Activated CD4-positive, CD25-positive, alpha-beta regulatory T cell (primary cell): ENCODE measurements at places on chromosomes 6 and 20.
A peak's percentile ranks its signal among the peaks of the same experiment; 100 is the strongest.

DNA sequence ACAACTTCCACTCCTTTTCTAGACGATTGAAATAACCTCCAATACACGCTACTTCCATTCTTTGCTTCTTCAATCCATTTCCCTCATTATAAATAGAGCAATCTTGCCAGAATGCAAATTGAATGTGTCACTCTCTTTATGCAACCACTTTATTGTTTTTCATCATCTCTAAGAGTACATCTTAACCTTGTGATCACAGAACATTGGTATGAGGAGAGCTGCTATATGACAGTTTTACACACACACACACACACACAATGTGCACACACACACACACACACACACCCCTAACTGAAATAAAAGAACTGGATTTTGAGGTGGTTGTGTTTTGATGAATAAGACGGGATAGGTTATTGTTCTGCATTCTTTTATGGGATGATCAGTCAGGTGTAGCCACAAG, 187.0 kb downstream of the HDGFL1 start:
- DNase-seq = no peak

DNA sequence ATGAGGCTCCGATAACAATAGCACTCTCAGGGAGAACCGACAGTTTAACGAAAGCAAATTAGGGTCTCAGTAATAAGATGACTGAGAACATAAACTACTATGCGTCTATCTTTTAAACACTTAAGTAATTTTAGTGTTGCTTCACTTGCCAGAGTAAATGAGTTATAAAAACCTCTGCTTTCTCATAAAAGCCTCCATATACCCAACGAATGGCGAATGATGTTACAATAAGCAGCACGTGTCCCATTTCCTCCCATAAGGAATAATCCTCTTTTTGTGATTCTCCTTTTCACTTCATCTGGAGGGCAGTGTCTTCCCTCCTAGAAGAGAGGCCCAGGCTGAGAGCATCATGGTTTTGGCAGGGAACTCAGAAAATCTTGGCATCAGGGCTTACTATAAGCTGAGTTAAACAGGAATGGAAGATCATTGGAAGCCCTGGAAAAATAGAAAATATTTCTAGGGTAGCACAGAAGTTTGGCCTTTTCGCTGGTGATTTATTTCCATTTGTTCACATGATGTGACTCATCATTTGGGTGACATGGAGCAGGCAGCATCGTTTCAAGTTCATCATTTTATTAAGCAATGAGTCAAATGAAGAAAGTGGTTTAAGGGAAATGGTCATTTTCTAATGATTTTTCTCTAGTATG, 255.4 kb downstream of the ATXN1 start:
- no peak for DNase-seq

DNA sequence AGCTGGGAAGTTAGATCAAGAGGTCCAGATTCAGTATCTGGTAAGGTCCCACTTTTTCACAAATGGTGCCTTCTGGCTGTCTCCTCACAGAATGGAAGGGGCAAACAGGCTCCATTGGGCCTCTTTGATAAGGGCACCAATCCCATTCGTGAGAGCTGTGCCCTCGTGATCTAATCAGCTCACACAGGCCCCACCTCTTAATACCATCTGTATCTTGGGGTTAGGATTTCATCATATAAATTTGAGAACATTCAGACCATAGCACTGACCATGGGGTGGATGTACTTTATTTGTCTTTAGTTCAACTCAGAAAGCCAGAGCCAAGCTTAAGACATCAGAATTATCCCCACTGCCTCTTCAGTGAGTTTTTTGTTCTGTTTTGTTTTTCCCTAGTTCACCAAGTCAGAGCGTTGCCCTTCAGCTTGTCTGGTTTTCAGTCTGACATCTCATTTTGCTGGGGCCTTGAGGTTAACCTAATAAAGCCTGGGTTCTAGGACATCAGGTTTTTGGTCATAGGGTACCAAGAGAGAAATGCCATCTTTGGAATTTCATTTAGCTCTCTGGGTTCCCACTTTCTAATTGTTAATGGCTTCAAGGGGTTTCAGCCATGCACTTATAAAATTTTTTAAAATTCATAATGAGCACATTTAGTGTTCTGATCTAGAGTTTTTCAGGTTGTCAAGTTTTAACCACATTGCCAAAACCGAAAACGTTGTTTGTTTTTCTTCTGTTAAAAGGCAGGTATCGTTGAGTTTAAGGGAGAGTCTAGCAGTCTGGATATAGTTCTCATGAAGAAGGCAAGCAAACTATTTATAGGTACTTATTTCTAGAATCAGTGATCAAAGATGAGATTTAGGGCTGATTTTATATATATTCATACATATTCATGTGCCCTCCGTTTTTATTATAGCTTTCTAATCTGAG, 19.0 kb downstream of the SENP6 start:
- no peak for DNase-seq

GRCh38 chr20:11170565-11170964, 496.8 kb upstream of the JAG1 start:
- no peak for DNase-seq

DNA sequence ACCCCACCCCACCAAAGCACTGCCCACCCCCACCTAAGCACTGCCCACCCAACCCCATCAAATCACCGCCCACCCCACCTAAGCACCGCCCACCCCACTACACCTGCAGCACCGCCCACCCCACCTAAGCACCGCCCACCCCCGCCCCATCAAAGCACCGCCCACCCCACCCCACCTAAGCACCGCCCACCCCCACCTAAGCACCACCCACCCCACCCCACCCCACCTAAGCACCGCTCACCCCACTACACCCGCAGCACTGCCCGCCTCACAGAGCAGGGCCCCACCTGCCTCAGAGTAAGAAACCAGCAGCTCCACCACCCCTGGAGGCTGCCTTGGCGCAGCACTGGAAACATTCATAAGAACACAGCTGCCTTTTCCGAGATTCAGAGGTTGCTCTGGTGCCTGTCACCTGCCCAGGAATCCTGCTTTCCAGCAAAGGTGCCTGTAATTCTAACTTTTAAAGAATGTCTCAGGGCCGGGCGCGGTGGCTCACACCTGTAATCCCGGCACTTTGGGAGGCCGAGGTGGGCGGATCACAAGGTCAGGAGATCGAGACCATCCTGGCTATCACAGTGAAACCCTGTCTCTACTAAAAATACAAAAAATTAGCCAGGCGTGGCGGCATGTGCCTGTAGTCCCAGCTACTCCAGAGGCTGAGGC, 148.2 kb downstream of the BMP7 start:
- DNase-seq = no peak

DNA sequence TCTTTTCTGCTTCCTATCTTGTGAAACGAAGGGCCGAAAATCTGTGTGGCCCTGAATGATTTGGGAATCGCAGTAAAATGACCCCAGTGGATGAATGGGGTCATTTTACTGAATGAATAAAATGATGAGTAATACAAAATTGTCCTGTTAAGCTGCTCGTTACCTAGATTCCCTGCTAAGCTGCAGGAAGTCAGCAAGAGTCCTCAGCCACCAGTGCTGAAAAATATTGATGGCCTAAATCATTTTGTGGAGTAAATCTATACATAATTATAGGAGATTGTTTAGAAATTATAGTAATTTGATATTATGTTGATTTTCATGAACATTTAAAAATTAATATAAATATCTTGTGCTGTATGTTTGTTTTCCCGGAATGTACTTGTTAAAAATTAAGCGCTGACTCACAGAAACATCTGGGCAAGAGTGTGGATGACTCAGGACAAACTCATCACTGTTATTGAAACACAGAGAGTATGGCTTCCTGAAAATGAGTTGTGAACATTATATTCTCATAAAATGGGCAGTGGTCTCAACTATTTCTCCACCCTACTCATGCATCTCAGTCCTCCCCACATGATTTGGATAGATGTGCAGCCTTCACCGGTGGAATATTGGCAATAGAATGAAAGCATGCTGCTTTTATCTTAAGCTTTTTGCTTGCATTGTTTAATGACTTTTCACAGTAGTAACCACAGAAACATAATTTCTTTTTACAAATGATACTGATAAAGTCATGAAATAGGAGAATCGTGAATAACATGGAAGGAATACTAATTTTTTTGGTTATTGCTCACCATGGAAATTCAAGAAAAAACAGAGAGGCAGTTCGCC, 36.2 kb upstream of the RGS17 start:
- DNase-seq = no peak

GRCh38 chr20:49276161-49276960, 1.5 kb downstream of the ZNFX1 start:
- peak; percentile 38 for DNase-seq

GRCh38 chr6:70957284-70957617, 391 bp upstream of the B3GAT2 start:
- DNase-seq = no peak

DNA sequence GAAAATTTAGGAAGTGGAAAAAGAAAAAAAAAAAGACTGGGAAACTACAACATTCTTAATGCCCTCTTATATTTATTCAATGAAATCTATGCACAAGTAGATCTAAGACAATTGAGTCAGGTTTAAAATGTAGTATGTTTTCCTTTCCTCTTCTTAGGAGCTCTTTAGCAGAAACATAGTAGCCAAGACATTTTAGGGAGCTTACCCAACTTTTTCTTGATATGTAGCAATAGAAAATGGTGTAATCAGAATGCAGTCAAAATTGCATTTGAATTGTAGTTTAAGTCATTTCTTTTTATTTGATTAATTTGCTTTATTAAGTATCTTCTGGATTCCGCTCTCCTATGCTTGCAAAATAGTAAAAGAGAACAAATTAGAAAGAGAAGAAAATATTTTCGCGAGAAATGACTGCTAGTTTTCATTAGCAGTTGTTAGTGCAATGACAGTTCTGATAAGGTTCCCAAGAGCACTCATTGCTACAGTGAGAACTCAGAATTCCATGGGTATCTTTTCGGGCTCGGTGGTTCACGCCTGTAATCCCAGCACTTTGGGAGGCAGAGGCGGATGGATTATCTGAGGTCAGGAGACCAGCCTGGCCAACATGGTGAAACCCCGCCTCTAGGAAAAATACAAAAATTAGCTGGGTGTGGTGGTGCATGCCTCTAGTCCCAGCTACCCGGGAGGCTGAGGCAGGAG, 52.2 kb downstream of the JARID2 start:
- DNase-seq = no peak

DNA sequence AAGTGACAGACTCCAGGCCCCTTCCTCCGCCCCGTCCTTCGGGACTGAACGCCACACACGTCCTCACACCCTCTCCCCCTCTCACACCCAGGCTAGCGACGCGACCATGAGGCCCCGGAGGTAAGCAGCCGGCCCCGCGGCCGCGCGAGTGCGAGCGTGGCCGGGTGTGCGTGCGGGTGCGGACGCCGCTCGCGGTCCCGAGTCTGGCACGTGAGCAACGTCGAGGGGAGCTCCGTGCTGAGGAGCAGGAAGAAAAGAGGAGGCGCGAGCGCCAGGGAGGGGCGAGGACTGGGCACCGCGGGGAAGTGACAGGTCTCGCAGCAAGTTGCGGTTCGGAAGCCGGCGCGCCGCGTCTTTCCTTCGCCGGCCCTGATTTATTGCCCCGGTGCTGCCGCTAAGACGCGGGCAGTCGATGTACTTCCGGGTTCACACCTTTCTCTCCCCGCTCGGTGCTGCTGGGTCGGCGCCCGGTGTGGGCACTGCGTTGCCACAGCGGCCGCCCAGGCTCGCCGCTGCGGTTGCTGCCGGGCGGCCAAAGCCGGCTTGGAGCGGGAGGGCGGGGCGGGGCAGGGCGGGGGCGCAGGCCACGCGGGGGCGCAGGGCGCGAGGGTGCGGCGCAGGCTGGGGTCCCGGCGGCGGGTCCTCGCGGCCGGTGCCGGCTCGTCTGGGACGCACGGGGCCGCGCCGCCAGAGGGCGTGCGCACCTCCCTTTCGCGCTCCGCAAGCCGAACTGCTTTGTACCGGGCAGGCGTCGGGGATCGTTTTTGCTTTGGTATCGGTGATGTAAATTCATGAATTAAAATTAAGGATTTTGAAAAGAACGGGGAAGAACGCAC, 15.8 kb upstream of the LIN28B start:
- DNase-seq = no peak

GRCh38 chr20:47432834-47433210, 68.9 kb upstream of the NCOA3 start:
- no peak for DNase-seq

DNA sequence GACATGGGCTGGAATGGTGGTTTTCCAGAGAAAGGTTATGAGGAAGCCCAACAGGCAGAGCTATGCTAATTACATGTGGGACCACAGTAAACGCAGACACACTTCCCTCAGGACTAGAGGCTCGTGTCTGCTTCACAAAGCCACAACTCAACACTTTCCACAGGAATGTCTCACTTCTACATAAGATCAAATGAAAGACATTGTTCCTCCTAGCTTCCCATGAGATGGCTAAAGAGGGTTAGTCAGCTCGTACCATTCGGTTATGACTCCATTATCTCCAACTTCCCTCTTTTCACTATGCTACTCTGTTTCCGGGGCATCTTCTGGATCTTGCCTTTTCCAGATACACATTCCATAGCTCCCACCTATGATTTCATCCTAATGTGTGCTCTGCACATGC, 29.1 kb upstream of the ZC3H12D start:
- DNase-seq = no peak

- DNase-seq = no peak
Measured at GRCh38 chr6:2103765-2104523, 141.5 kb downstream of the GMDS start.

DNA sequence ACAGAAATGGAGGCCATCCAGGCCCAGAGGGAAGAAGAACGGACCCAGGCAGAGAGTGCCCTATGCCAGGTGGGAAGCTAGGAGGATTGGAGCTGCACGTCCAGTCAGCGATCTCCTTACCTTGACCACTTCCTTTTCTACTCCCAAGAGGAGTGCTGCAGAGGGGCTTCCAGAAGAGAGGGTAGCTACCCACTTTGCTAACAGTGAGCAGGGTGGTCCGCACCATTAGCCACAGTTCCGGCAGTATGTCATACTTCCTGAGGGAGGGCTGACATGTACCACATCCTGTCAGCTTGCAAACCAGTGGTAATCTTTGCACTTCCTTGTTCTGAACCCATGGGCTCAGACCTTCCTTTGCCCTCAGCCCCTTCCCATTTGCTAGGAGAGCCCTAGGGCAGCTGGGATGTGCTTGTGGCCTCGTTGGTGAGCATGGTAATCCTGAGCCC, 35.4 kb downstream of the CEP250 start:
- DNase-seq = no peak

GRCh38 chr6:36946526-36946925, 8.0 kb upstream of the PI16 start:
- no peak for DNase-seq

GRCh38 chr6:81894788-81895271, 142.3 kb upstream of the TENT5A start:
- DNase-seq = no peak

- DNase-seq = no peak
Measured at GRCh38 chr20:58479726-58480440, 35.3 kb downstream of the APCDD1L start.

GRCh38 chr6:47168180-47168579, 126.0 kb upstream of the ADGRF1 start:
- no peak for DNase-seq

DNA sequence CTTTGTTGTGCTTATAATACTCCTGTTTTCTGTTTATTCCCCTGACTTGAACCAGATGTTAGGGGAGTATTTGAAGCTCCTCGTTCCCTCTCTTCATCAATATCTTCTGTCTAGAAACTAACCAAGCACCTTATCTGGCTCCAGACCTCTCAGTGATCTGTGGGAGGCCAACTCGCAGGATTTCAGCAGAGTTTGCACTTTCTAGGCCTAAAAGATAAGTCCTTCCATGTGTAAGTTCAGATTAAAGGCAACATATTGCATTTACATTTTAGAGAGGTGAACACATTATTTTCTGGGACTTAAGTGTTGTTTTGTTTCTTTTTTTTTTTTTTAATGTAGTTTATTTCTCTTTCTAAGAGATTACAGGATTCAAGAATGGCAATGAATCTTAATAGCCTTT, 139.4 kb upstream of the AKAP12 start:
- DNase-seq = no peak
